ENCODE measurements at places on chromosomes 4 and X. TPM values are rescaled to one million over a fixed set of nuclear protein-coding genes. Genes with fewer than 3 reads are reported as not detected.

RPL39 gene
- total RNA-seq = 4,891 TPM

SSX3 gene
- total RNA-seq = not detected

HTN3 gene
- total RNA-seq = not detected

GLRB gene
- total RNA-seq = 1.4 TPM

NXF2B gene
- total RNA-seq = not detected

ZNF157 gene
- total RNA-seq = not detected

Data from A549 treated with CORT108297 at 1 μM for 4 hours (cell line).